ENCODE measurements at places on chromosomes 6 and 20.
A peak's percentile ranks its signal among the peaks of the same experiment; 100 is the strongest.

GRCh38 chr20:62413896-62414481 is 6.9 kb upstream of the CABLES2 start:
- DNase-seq = no peak

DNA sequence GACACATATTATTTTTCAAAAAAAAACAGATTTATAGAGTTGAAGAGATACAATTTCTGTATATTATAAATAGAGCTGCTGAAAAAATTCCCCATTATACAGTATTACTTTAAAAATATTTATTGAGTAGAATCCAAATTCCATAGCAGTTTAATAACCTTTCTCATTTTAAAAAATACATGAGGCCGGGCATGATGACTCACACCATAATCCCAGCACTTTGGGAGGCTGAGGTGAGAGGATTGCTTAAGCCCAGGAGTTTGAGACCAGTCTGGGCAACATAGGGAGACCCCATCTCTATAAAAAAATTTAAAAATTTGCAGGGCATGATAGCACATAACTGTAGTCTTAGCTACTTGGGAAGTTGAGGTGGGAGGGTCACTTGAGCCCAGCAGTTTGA is 13.0 kb downstream of the ATRN start:
- no peak for DNase-seq

DNA sequence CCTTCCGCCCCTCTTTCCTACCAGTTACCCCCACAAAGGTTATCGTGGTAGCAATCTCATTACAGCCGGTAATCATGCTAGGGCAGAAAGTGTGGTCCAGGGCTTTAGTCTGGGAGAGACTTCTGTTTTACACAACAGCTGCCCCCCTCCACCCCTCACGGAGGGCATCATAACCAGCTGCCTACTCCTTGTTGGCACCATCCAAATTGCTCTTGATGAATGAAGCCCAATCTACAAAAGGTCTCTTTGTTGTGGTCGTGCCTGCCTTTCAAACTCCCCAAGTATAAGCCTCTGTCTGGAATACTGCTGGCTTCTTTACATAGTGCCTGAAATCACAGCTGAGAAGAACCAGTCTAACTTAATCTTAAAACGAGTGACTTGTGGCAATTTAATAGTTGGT is 157.9 kb downstream of the INSM1 start:
- DNase-seq = no peak

- DNase-seq = no peak
These were observed 11.0 kb upstream of the FAM210B start for GRCh38 chr20:56347628-56348304.

DNA sequence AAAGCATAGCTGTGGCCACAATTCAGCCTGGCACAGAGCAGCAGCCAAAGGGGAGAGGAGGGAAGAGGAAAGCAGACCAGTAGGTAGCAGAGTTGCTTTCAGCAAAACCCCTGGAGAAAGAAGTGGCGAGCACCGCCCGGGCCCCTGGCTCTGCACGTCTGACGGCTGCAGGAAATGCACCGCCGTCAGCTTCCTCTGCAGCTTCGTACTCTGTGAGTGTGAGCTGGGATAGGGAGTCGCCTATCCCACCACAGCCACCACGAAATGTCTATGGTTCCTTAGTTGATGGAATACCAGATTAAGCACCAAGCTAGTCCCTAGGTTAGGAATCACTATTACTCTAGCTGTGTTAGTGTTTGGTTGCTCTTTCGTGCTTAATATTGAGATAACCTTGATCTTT is 79.9 kb upstream of the NAA20 start:
- DNase-seq = no peak

DNA sequence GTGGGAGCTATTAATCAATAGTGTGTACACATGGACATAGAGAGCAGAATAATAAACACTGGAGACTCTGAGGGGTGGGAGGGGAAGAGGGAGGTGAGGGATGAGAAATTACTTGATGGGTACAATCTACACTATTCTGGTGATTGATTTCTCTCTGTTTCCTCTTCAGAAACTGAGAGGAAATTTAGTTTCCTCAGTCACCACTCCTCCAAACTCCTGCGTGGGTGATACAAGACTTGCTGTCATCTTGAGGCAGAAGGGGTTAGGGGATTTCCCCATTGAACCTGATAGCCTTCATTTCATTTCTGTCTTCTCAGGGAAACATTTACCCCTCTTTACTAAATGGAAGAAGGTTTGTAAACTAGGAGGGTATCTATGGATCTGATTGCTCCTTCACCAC is 84.3 kb upstream of the ESR1 start:
- peak; percentile 2 for DNase-seq

- no peak for DNase-seq
These were observed 90.5 kb upstream of the PRSS16 start for GRCh38 chr6:27156874-27157458.
